Activated CD4-positive, alpha-beta T cell treated with anti-CD3 and anti-CD28 coated beads, Interleukin-2, amount 50 U/mL, for 16 hours (primary cell): ENCODE measurements at places on chromosomes 6 and 20.
A peak's percentile ranks its signal among the peaks of the same experiment; 100 is the strongest.

DNA sequence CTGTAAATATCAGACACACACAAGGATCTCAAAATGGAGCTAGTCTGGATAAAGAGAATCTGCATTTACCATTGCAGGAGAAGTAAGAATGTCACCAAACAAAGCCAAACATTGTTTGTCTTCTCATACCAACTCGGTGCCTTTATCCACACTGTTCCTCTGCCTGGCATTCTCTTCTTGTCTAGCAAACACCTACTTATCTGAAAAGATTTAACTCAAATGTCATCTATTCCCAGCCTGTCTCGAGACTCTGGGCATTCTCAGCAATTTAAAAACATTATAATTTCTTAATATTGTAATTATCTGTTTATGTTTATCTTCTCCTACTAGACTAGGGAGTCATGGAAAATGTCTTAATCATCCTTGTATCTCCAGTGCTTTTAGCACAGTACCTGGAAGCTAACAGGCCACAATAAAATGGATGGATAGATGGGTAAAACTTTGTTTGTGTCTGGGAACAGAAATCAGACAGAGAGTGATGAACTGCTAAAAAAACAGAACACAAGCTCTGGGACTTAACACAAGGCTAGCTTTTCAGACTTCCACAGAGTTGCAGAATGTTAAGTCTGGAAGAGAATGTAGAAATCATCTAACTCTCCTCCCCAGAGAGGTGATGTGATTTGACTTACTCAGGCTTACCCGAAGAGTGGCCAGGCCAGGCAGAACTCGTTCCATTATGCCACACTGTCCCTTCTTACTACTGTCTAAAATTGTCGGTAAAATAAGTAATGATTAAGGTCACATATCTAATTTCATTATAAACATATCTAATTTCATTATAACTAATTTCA lies 42.3 kb upstream of the FAM83C start:
- DNase-seq: no peak

GRCh38 chr6:36130667-36131510 lies 576 bp downstream of the MAPK13 start:
- peak; percentile 64 for DNase-seq

GRCh38 chr6:138455746-138456400 lies 43.4 kb downstream of the NHSL1 start:
- peak; percentile 57 for DNase-seq

- DNase-seq: peak; percentile 93
These were observed 3.1 kb upstream of the AKIRIN2 start for GRCh38 chr6:87705070-87705691.

GRCh38 chr6:20716865-20717264 lies 182.6 kb downstream of the CDKAL1 start:
- DNase-seq: no peak

- DNase-seq: no peak
These were observed 24.9 kb upstream of the SULF2 start for GRCh38 chr20:47810116-47810677.

- DNase-seq: no peak
These were observed 148.3 kb downstream of the HS3ST5 start for GRCh38 chr6:114194362-114195026.

GRCh38 chr6:161369339-161369738 lies 95.5 kb upstream of the AGPAT4 start:
- no peak for DNase-seq

DNA sequence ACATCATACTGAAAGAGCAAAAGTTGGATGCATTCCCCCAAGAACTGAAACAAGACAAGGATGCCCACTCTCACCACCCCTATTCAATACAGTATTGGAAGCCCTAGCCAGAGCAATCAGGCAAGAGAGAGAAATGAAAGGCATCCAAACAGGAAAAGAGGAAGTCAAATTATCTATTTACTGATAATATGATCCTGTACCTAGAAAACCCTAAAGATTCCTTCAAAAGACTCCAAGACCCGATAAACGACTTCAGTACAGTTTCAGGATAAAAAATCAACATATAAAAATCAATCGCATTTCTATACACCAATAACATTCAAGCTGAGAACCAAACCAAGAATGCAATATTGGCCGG lies 14.5 kb downstream of the CDK19 start:
- DNase-seq: no peak

- DNase-seq: no peak
These were observed 380.9 kb downstream of the CDKAL1 start for GRCh38 chr6:20915156-20915555.

DNA sequence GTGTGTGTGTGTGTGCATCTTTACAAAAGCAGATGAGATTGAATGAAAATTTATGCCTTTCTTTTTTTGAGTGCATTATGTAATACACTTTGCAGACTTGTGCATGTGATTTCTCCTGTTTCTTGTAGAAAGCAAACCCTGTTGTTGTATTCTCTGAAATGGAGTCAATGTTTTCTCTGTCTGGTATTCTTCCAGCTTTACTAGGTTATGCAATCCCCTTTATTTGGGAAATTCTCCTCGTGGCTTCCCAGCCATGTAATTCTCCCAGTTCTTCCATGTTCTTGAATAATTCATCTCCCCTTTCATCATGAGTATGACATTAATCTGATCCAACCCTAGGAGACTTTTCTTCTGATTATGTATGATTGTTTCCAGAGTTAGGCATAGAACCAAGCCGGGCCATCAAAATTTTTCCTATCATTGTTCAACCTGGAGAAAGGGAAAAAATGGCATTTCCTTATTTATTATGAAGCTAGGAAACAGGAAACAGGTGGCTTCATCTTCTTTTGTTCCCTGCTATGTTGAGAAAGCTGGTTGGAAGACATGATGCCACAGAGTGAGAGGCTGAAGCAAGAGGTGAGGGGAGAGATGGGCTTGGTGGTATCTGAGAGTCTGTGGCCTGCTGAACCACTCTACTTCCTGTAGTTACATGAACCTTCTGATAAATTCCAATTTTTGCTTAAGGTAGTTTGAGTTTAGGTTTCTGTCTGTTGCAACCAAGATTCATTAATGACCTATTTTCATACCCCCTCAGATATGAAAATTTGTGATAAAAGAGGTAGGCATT lies 68.8 kb downstream of the PRL start:
- no peak for DNase-seq

- DNase-seq: no peak
These were observed 107.4 kb upstream of the GRIK2 start for GRCh38 chr6:101286146-101286545.

- no peak for DNase-seq
These were observed 177.7 kb upstream of the RNF24 start for GRCh38 chr20:4193069-4193452.

DNA sequence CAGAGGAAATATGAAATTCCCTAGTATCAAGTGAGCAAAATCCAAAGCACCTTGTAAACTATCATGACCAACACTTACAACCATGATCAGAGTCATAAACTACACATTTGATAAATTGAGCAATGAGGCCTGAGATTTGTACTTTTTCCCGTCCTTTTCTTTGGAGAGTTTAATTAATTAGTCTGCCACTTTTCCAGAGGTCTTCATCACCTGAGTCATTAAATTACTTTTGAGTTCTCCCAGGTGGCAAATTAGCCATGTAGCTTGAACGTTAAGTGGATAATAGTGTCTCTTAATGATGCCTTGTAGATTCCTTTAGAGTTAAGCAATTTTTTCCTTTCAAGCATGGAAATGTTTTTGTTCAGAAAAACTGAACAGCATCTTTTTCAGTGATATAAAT lies 75.6 kb downstream of the RNF217 start:
- no peak for DNase-seq

DNA sequence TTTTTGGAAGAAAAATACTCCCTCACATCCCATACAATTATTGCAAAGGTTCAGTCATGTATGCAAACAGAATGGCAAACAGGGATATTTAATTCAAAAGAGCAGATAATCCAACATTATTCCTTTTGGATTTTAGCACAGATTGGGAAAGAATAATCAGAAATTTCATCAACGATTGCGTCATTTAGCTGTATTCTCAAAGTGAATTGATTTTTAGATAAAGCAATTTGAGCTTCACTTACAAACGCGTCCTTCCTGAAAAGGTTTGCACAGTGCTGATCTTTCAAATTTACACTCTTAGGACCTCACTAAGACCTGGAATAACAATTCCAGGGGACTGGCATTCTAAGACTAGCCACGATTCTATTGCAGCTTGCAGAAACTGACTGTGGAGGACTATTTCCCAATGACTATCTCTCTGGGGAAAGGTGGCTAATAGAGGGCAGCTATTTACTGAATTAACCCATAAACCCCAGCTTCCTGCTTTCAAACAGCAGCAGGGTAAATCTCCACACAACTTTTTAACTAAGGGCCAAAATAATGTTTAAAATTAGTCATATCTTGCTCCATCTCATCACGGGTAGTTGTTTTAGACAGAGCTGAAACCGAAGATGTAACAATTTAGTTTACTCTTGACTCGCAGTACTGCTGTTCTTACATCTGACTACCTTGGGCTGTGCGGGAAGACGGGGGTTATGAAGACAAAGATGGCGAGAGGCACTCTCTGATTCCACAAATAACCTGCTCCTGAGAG lies 131.2 kb upstream of the FAM184A start:
- DNase-seq: peak; percentile 25

DNA sequence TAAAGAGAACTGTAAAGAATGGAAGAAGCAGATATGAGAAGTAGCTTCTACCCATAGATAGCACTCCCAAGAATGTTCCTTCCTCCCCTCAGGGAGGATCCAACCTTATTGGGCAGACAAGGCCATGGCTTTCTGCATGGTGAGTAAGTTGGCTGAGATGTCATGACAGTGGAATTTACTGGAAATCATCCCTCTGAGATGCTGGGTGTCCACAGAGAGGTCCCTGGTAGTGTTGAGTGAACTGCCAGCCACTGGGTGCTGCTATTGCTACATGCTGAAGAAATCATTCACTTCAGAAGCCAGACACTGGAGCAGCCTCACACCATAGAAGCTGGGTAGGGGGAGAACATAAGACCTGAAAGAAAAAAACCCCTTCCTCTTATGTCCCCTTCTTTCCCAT lies 46.4 kb upstream of the FERMT1 start:
- no peak for DNase-seq

DNA sequence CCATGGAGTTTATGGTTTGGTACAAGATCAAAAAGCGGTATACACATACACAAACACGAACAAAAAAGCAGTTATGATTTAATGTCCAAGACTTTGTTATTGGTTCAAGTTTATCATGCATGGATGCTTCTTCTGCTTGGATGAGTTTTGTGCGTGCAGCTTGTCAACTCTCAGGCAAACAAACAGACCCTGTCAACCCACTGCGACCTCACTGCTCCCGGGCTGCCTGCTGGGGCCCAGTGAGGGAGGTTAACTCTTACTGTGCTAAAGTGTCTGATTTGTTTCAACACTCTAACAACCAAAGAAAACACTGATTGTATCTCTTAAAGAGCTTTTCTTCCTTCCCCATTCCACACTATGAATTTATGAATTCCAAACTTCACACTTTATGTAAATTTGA lies 26.8 kb upstream of the DDR1 start:
- DNase-seq: no peak

GRCh38 chr6:141252828-141253608 lies 879.7 kb upstream of the GJE1 start:
- no peak for DNase-seq

DNA sequence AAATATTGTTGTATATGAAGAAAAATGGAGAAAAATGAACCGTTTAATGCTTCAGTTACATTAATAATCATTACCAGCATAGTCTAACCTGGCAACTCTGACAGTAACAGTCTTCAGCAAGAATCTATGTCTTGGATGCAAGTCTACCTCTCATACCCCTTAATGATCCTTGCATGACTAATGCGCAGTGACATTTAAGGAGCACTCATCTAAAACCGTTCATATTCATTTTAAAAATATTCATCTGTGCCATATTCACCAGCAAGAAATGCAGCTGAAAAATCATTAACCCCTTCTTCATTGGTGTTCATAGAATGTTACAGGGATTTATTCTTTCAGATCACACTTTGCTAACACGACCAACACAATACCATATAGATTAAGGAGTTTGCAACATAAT lies 227.2 kb upstream of the ASCC3 start:
- DNase-seq: no peak

GRCh38 chr20:48460681-48461080 lies 367.1 kb downstream of the PREX1 start:
- DNase-seq: no peak

GRCh38 chr6:29953686-29954085 lies 11.4 kb downstream of the HLA-A start:
- no peak for DNase-seq

GRCh38 chr6:41167173-41167963 lies 4.5 kb upstream of the TREM2 start:
- no peak for DNase-seq

DNA sequence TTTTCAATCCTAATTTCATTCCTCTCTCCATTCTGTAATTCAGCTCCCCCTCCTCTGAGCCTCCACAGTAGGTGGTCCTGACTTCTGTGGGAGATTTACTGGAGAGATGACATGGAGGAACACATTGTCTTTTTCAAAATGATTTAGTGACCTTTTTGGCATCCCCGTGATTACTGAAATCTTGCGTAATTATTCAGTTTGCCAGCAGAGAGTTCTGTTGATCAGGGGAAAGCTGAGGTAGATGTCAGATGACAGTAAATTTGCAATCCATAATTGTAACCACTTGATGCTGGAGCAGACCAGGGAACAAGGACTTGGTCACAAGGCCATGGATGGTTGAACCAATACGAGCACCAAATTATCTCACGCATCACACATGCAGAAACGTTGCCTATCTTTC lies 302.2 kb downstream of the TSHZ2 start:
- no peak for DNase-seq

GRCh38 chr6:146803601-146804000 lies 204.8 kb downstream of the ADGB start:
- no peak for DNase-seq

DNA sequence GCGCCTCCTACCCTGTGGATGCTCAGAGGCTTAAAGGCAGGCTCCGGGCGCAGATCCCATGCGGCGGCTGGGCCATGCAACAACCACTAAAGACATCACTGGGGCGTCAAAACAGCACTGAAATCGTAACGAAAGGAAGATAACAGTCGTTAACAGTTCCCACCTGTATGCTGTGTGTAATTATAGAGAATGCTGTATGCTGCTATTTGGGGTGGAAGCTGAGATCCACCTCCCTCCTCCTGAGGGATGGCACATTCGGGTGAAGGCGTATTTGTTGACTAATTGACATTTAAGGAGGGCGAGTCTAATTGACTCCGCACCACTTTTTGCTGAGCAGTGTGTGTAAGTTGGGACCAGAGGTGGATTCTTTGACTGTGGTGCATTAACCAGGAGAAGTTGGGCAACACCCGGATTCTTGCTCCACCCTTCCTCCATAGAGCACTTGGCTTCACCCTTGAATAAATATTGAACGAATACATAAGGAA lies 687 bp downstream of the SLC35A1 start:
- DNase-seq: peak; percentile 69

- no peak for DNase-seq
These were observed 39.6 kb downstream of the VEGFA start for GRCh38 chr6:43809417-43810305.

GRCh38 chr20:58839474-58839874 lies 11.2 kb downstream of the GNAS-AS1 start:
- peak; percentile 37 for DNase-seq

GRCh38 chr6:27260369-27260768 lies 12.9 kb downstream of the PRSS16 start:
- DNase-seq: no peak

GRCh38 chr6:27472182-27472616 lies 706 bp downstream of the ZNF184 start:
- peak; percentile 73 for DNase-seq
